Stimulated activated naive B cell treated with anti-CD40 and anti-IgM and Interleukin-4, amounts not matched to agents 10 μg/mL and 1 μg/mL and 100 μg/mL, for 72 hours (primary cell): ENCODE measurements at places on chromosomes 1 and 21.
A peak's percentile ranks its signal among the peaks of the same experiment; 100 is the strongest.

GRCh38 chr1:29563092-29563491, 326.8 kb downstream of the PTPRU start:
- no peak for DNase-seq

DNA sequence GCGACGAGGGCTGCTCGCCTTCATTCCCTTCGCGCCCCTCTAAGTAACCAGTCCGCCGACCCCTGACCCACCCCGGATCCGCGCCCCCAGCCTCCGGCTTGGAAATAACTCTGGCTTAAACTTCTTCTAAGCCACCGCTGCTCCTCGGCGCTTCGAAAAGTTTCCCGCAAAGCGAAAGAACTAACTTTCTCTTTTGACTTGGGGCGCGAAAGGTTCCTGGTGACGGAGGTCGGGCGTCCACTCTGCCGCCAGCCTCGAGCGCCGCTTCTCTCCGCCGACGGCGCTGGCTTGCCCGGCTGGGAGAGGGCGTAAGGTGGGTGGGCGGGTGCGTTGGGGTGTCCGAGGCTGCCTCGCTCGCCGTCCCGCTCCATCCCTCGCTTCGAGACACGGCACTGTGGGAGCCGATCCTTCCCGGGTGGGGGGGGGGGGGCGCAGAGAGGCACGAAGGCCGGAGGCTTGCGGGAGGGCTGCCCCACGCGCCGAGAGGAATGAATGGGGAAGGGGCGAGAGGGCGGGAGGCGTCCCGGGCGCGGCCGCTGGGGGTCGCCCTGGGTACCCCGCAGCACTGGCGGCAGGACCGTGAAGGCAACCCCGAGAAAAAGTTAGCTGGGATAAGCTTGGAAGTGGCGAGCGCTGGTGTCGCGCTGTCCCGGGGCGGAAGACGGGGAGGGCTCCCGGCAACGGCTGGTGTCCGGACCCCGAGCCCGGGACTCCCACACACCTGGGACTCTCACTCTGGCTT, 569 bp downstream of the ATF3 start:
- peak; percentile 48 for DNase-seq

GRCh38 chr21:43933199-43933598, 68.2 kb downstream of the AGPAT3 start:
- no peak for DNase-seq

DNA sequence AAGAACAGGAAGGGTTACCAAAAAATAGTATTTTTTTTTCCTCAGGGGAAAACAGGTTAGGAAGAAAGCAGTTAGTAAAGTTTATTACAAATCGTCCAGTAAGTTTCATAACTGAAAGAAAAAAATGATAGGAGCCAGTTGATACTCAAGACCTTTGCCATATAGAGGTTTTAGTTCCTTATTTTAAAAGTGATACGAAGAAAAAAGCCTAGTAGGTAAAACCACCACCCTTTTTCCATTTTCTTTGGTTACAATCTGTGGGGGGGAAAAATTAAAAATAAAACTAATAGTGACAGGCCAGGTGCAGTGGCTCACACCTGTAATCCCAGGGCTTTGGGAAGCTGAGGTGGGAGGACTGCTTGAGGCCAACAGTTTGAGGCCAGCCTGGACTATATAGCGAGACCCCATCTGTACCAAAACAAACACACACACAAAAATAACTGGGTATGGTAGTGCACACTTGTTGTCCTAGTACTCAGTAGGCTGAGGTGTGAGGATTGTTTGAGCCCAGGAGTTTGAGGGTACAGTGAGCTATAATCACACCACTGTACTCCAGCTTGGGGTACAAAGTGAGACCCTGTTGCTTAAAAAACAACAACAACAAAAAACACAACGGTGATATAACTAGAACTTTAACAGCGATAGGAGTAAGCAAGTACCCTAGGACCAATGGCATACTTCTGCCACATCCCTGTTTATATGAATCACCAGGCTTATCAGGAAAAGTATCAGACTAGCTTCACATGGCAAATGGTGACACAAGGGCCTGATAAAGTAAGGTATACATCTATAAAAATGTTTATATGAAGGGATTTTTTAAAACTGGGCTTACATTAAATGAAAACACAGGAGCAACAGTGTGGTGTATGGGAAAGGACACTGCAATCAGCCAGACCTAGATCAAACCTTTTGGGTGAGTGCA, 5.4 kb downstream of the TMEM59 start:
- no peak for DNase-seq

GRCh38 chr1:231192620-231193163, 30.8 kb downstream of the TRIM67 start:
- no peak for DNase-seq

GRCh38 chr1:46333300-46334029, 7.1 kb upstream of the NSUN4 start:
- peak; percentile 63 for DNase-seq

GRCh38 chr1:157711802-157712201, 11.2 kb upstream of the FCRL3 start:
- no peak for DNase-seq

DNA sequence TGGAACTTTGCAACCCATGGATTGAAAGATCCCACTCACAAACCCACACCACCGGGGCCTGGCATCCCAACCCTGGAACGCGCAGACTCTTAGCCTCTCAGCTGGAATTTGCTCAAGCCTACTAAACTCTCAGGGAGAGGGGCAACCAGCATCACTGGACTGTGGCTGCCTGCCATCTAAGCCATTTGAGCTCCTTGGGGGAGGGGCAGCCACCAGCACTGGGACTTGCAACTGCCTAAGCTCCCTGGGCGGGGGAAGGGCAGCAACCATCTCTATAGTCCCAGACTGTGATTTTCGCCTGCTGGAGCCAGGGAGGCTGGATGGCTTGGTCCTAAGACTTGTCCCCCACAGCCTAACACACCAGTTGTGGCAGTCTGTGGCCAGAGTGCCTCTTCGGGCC, 122.3 kb downstream of the SNX7 start:
- no peak for DNase-seq

- no peak for DNase-seq
These were observed 190.2 kb upstream of the SGIP1 start for GRCh38 chr1:66343569-66344325.
